ENCODE measurements at places on chromosomes 5 and 9.

DNA sequence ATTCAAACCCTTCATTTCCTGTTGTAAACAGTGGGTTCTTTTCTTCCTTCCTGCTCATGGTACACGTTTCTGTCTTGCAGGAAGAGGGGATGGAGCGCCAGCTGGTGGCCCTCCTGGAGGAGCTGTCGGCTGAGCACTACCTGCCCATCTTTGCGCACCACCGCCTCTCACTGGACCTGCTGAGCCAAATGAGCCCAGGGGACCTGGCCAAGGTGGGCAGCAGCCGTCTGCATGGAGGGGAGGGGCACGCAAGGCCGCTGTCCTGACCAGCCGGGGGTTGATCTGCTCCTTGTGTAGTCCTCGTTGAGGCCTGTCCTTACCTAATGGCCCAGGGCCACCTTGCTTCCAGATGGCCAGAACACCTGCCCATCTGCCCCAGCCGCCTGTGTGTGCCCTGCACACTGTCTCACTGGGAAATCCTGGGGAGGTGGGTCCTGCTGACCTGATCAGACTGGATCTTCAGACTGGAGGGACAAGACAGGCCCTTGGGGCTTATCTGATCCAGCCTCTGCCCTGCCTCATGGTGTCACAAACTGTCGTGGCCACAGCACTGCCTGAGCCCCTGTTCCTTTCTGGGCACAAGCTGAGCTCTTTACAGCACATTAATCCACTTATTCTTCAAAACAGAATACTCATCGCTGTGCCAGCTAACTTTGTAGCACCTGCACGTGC lies 44.7 kb downstream of the LRSAM1 start:
- DNase-seq = no peak

DNA sequence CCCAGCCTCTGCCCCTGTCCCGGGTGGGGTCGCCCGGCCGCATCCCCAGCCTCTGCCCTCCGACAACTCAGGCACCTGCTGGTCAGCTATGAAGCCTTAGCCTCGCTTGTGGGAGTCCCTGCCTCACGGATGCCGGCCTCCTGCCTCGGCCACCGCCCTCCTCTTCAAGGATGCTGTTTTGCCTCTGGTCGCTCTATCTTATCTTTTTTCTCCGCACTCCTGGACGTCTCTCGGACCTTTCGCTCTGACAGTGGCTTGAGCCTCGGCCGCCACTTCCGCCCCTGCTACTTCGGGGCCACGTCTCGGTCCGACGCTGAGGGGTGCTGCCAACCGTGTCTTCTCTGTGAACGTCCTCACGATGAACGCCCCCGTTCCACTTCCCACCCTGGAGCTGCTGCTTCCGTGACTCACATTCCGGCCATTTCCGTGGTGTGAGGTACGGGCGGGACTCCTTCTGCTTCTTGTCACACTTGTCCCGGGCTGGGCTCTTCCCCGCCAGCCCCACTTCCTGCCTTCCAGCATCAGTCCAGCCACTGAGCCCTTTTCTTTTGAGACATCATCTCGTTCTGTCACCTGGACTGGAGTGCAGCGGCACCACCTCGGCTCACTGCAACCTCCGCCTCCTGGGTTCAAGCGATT lies 26.3 kb downstream of the SLC9A3 start:
- no peak for DNase-seq

- DNase-seq = no peak
These were observed 117.1 kb upstream of the DAB2 start for GRCh38 chr5:39541920-39542319.

- DNase-seq = no peak
These were observed 87.2 kb downstream of the S1PR3 start for GRCh38 chr9:89078421-89078820.

DNA sequence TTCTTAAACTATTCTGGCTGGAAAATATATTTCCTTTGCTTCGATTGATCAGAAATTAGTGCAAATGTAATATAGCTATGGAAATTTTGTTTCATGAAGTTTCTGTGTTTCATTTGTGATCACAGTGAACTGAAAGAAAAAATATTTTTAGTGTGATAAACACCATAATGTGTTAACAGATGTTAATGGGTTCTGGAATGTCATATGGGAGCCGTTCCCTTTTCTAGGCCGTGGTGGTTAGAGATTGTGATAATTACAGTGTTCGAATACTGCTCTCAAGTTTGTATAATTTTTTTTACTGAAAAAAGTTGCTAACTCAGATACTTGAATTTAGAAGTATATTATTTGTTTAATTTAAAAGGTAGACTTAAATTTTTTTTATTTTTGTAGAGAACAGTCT lies 19.3 kb downstream of the GAPVD1 start:
- DNase-seq = no peak

- no peak for DNase-seq
These were observed 5.3 kb upstream of the GLRX start for GRCh38 chr5:95827892-95828246.

GRCh38 chr9:11275158-11275695 lies 662.4 kb upstream of the PTPRD start:
- DNase-seq = no peak

DNA sequence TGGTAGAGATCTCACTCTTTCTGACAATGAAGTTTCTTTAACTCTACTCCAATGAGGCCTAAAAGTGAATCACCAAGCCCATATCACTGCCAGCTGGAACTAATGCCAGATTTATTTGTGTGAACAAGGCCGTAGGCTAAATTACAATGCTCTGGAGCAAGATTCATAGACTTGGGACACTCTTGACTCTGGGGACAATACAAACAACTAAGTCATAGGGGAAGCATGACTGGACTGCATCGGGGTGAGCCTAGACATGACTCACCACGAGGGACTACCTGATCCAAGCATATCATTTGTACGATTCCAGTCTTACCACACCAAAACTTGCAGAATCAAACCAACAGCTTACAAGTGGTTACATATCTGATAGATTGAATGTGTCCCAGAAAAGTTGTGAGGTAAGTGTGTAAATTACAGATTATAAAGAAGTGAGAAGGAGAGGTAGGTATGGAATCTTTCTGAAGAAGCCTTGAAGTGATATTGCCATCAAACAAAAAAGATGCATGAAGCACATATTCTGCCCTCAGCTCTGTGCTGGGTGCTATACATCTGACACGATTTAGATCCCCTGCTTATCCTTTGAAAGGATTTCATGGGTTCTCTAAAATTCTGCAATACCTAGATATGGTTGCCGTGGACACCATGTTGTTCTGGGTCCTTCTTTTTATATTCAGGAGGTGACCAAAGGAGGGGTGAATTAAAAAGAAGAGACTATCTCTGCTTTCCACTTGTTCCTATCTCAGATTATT lies 199.3 kb upstream of the PDE4D start:
- DNase-seq = no peak

DNA sequence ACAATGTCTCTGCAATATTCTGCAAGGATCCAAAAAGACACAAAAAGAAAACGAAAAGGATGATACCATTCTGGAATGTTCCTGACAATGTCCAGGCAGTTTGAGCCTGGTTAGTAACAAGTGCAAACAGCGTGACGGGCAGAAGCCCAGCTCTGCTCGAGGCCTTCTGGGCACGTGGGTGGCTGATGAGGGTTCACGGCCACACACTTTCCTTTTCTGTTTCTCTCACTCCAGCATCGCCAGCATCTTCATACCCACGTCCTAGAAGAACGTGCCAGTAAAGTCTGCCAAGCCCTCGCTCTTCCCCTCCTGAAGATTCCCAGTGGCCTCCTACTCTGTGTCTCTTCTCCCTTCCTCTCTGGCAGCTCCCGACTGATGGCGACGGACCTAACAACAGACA lies 36.7 kb downstream of the COL23A1 start:
- DNase-seq = no peak

GRCh38 chr9:85430659-85431338 lies 311.0 kb downstream of the AGTPBP1 start:
- DNase-seq = no peak

DNA sequence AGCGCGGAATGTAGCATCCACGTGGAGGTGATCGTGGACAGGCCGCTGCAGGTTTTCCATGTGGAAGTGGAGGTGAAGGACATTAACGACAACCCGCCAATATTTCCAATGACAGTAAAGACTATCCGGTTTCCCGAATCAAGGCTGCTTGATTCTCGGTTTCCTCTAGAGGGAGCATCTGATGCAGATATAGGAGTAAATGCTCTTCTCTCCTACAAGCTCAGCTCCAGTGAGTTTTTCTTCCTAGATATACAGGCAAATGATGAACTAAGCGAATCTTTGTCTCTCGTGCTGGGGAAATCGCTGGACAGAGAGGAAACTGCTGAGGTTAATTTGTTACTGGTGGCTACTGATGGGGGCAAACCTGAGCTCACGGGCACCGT lies 598 bp downstream of the PCDHA2 start:
- no peak for DNase-seq

DNA sequence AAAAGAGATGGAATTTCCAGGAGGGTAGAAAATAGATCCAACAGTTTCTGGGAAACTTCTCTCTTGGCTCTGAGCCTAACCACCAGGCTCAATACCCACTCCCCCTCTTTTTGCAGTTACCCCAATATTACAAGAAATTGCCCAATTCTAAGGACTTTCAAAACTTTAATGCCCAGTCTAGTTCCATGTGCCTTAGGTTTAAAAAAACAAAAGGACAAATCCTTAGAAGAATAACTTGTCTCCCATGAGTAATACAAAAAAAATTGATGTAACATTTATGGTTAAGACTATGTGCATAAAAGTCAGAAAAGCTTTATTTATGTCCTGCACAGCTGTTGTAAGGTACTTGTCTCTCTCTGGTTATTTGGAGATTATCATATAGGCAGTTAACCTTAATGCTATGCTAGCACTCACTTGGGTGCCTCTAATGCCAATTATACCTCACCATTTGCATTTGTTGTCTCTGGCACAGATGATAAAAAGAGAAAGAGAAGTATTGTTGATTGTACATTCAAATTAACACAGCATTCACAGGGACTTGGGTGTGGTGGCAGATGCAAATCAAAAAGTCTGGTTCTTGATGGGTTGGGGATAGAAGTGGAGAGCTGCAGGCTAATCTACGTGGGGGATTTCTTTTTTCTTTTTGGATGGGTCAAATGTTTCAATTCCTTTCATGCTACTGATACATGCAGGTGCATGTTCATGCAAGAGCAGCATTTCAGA lies 159.4 kb downstream of the PIK3R1 start:
- no peak for DNase-seq

DNA sequence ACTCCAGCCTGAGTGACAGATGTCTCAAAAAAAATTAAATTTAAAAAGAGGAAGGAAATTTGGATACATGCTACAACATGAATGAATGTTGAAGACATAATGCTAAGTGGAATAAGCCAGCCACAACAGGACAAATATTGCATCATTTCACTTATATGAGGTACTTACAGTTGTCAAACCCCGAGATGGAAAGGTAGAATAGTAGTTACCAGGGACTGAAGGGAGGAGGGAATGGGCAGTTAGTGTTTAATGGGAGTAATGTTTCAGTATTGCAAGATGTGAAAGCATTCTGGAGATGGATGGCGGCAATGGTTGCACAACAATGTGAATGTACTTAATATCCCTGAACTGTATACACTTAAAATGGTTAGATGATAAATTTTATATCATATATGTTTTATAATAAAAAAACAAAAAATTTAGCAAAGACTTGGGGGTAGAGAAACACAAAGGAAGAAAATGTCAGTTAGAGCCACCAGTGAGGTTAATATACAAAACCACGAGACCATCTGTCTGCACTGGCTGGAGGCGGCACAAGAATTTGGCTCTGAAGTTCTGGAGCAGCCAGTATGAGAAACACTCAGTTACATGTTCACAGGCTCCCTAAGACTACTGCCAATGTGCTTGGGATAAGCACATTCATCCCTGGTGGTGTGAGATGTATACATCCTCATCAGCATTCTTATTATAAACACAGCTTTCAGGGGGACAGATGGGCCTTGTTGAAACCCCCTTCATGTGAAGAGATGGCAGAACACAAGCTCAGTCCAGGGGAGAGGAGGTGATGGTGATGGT lies 37.0 kb upstream of the RPS23 start:
- DNase-seq = no peak

DNA sequence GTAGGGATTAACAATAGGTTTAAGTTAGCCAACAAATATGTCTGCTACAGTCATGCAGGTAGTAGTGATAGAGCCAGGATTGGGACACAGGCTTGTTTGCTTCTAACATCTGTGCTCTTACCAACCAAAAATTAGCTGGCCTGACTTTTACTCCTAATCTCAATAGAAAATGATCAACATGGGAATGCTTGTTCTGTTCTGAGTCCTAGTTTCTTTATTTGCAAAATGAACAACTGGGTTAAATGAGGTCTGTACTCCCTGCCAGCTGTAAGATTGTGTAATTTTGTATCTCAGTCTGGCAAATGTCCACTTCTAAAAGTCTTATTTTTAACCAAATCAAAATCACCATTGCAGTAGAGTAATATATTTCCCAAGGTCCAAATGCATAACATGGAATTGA lies 216.8 kb downstream of the NMUR2 start:
- DNase-seq = no peak

GRCh38 chr5:179812997-179813607 lies 6.4 kb upstream of the MGAT4B start:
- no peak for DNase-seq

- no peak for DNase-seq
These were observed 18.9 kb downstream of the TCF7 start for GRCh38 chr5:134133188-134133994.

DNA sequence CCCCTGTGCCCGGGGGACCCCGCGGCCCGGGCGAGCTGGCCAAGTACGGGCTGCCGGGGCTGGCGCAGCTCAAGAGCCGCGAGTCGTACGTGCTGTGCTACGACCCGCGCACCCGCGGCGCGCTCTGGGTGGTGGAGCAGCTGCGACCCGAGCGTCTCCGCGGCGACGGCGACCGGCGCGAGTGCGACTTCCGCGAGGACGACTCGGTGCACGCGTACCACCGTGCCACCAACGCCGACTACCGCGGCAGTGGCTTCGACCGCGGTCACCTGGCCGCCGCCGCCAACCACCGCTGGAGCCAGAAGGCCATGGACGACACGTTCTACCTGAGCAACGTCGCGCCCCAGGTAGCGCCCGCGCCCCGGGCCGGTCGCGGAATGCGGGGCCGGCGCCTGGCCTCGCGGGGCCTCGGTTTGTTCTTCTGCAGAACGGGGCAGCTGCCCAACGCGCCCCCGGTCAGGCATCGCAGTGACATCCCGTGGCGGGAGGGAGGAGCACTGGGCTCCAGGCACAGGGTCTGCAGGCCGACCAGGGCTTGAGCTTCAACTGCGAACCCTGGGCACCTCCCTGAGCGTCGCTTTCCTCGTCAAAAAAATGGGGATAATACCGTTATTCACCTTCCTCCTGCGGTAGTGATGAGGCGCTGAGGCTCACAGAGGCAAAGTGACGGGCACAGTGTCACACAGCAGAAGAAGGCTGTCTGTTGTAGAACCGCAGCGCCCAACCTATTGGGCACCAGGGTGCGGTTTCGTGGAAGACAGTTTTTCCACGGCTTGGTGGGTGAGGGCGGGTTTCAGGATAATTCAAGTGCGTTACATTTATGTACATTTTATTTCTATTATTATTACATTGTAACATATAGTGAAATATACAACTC lies 777 bp downstream of the ENDOG start:
- peak; percentile 9 for DNase-seq

DNA sequence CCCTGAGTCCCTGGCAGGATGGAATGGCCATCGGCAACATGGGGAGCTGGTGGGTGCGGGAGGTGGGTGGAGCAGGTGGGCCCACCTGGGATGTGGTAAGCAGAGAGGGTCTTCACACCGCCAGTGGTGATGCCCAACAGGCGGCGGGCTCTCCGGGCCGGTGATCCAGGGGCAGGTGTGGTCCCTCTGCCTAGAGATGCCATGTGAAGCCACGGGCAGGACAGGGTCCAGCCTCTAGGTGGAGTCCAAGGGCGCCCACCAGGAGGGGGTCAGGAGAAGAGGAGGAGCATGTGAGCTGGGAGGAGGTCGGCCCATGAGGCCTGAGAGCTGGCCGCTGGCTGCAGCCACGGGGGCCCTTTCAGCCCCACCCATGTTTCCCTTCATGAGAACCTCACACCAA lies 221.1 kb downstream of the FANCC start:
- DNase-seq = no peak
